Cerebellar cortex (tissue), 1 donor: ENCODE measurements at places on chromosomes 6 and 20.
A peak's percentile ranks its signal among the peaks of the same experiment; 100 is the strongest.

GRCh38 chr6:3392930-3393835, 63.7 kb downstream of the SLC22A23 start:
- DNase-seq = no peak

- no peak for DNase-seq
Observed at GRCh38 chr6:157813750-157814455, 9.1 kb upstream of the SNX9 start.

- DNase-seq = no peak
Observed at GRCh38 chr6:82085701-82086100, 161.8 kb downstream of the IBTK start.

DNA sequence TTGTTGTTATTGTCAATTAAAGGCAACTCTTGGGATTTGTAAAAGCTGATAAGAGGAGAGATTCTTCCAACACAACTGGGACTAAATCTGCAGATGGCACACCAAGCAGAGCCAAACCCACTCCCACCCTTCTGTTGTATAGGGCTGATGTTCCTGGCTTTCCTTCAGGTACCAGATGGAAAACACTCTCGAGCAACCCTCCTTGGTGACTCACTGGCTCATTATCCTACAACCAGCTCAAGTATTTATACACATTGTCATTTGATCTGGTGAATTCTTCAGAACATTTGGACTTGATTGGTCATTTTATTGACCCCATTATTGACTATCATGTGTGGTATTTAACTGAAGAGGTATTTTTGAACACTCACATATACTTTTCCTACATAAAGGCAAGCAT, 190.3 kb upstream of the PCSK2 start:
- no peak for DNase-seq

DNA sequence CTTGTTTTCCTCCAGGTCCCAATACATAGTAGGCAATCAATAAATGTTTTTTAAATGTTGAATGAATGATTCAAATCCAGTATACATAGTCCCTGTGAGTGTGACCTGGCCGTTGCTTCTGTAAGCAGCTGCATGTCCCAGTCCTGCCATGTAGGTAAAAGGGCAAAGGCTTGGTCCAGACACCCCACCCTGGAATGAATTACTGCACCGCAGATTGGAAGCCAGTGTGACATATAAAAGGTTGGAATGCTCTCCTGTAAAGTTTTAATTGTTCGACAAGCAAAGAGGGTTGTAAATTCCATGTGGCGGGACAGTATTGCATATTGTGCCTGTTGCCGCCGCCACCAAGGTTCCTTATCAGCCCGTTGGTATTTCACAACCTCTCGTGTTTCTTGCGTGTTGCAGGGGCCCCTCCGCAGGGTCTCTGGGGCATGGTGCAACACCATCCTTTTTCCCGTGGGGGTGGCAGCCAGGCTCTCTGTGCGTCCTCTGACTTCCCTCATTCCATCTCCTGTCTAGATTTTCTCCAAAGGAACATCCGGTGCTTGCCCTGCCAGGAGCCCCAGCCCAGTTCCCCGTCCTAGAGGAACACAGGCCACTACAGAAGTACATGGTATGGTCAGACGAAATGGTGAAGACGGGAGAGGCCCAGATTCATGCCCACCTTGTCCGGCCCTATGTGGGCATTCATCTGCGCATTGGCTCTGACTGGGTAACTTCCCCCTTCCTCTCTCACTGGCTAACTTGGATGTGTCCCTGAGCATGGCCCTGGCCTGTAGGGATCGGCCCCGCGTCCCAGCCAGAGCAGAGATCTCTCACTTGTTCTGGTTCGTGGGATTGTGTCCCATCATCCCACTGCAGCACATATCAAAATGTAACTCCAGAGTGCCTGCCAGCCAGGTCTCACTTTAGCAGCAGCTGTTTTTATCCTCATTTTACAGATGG, 20.3 kb downstream of the POFUT1 start:
- DNase-seq = no peak

DNA sequence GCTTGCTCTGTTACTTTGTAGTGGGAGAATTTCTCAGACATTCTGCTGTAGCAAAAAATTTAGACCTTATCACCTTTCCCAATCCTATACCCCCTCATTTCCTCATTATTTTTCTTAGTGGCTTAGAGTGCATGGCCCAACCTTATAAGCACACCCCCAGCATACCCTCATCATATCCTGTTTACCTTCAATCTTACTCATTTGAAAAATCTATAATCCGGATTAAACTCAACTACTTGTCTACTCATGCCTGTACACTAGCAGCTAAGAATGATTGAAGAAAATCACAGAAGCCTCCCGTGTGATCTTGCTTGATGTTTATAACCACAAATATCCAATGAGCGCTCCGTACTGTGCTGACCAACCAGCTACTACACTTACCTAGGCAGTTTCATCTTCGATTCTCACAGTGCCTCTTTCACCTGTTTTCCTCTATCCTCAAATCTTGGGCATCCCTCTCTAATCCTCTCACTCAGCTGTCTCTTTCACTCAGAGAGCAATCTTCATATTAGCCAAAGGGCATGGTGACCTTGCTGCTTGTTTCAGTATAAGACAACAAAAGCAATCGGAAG, 36.6 kb downstream of the AIG1 start:
- DNase-seq = no peak

- DNase-seq = no peak
Observed at GRCh38 chr20:45097485-45098102, 3.3 kb downstream of the KCNS1 start.

DNA sequence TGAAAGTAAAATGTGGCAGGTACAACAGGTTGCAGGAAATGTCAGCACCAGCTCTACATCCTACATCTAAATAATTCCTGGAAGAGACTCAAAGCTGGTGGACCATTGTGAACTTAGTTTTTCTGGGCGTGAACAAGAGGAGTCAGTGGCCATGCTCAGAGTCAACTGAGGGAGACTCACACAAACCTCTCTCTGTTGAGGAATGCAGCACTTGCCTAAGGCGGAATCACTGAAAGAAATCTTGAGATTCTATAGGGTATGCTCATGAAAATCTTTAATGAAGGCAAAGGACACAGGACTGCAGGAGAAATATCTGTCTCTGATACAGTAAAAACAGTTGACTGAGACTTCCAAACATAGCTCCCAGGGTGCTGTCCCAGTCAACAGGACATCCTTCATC, 22.5 kb downstream of the SLC17A4 start:
- DNase-seq = no peak

- no peak for DNase-seq
Observed at GRCh38 chr6:152986978-152987377, 4.1 kb upstream of the FBXO5 start.

GRCh38 chr20:20216941-20217340, 151.0 kb upstream of the INSM1 start:
- no peak for DNase-seq

GRCh38 chr6:155162682-155163081, 101.1 kb upstream of the CLDN20 start:
- DNase-seq = no peak

GRCh38 chr6:20365456-20365855, 36.2 kb upstream of the E2F3 start:
- no peak for DNase-seq

GRCh38 chr20:45765980-45766379, 25.7 kb downstream of the WFDC3 start:
- DNase-seq = no peak

GRCh38 chr6:43992783-43993644, 134.2 kb downstream of the MRPL14 start:
- DNase-seq = no peak

DNA sequence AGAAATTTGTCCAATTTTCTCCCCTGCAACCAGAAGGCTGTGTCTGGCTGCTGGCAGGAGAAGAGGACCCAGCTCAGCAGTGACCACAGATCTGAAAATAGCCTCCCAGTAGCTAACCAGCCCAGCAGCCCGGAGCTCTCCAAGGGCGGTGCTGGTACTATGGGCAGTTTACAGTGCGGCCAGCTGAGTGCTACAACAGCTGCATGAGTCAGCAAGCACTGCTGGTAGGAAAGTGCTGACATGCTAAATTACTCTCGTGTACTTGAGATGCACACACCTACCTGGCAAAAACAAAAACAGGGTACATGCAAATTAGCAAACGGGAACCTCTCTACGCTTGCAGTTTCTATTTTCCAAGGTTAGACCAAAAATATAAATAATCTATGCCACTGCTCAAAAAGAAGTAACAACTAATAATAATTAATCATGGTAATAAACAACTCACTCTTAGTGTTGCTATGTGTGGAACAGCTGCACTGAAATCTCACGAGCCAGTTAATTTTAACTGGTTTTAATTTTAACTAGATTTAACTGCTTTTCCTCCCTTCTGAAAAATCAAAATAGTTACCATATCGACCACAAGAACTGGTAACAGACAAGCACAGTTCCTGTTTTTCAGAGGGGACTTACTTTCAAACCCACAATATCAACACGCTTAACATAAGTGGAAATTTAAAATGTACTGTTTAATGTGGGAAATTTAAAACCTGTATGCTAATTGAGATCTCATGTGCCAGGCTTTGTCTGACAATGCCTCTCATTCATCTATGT, 10.8 kb downstream of the BACH2 start:
- DNase-seq = peak; percentile 72

GRCh38 chr20:32970973-32971300, 33.3 kb downstream of the SUN5 start:
- no peak for DNase-seq

DNA sequence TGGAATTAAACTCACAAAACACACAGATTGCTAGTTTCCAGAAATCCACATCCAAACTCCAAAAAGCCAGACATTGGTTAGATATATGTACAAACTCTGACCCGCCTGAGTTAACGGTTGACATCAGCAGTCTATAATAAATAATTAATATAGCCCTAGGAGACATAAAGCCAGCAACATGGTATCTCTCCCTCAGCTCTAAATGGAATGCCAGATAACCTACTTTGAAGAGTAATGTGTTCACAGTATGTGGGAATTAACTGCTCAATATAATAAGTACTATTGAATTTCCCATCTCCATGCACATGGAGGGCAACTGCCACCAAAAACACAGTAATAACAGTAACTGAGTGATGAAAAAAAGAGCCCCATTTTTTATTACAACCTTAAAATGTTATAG, 383.2 kb downstream of the CD83 start:
- DNase-seq = no peak

GRCh38 chr20:50635676-50636600, 55.4 kb downstream of the RIPOR3 start:
- peak; percentile 82 for DNase-seq

- DNase-seq = no peak
Observed at GRCh38 chr20:49570828-49571552, 3.1 kb upstream of the PTGIS start.

GRCh38 chr6:23692184-23692583, 433.8 kb upstream of the NRSN1 start:
- no peak for DNase-seq

DNA sequence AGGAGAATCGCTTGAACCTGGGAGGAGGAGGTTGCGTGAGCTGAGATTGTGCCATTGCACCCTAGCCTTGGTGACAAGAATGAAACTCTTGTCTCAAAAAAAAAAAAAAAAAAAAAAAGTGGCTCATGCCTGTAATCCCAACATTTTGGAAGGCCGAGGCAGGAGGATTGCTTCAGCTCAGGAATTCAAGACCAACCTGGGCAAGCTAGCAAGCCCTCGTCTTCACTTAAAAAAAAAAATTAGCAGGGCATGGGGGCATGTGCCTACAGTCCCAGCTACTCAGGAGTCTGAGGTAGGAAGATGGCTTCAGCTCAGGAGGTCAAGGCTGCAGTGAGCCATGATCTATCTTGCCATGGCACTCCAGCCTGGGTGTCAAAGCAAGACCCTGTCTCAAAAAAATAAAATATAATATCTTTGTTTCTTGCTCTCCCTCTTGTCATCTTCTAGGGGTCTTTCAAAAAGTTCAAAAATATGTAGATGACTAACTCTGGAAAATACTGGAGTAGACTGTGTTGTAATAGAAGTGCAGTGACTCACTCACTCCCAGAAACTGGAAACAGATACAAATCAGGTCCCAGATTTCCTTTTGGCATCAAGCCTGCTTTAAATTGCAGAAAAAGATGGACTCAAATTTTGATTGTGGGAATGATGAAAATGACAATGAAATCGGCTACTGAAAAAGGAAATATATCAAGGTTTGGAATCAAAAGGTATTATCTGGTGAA, 2.8 kb upstream of the GINM1 start:
- no peak for DNase-seq

GRCh38 chr6:81929828-81930227, 177.3 kb upstream of the TENT5A start:
- peak; percentile 56 for DNase-seq

DNA sequence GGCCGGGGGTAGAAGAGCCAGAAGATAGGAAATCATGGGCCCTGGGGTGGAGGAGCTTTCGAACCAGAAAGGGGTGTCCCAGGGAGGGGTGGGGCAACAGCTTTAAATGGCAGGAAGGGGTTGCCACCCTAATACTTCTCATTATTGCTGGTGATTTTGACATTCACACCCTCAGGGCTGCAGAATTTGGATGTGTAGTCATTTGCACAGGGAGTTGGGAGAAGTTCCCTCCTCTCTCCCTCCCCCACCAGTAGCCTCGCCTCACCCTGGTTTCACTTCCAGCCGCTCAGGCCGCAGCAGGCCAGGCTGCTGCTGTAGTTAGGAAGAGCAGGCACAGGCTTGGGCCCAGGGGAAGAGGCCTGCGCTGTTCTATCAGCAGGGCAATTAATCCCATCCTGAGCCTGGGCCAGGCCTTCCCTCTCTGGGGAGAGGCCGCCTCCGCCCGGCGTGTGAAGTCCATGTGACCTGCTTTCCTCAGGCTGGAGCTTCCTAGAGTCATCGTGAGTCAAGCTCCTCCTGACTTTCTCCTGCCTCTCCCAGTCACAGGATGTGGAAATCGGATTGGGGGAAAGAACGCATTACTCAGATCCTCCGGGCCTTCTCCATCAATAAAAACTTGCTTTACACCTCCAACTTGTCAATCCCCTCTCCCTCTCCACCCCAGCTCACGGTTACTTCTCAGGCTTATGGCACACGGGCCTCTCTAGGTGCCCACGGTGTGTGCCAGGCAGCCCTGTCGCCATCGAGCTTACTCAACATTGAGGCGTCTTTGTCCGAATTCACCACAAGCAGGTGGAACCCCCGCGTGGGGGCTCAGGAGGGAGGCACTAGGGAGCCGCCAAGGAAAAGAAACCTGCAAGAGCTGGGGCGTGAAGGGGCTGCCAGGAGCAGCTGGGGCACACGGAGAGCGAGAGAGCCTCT, 7.8 kb downstream of the ADTRP start:
- DNase-seq = peak; percentile 86

- DNase-seq = no peak
Observed at GRCh38 chr6:169225887-169226286, 27.8 kb downstream of the THBS2 start.

- no peak for DNase-seq
Observed at GRCh38 chr20:13778827-13779226, 5.9 kb downstream of the ESF1 start.
